ENCODE measurements at places on chromosomes 13 and 19.

- DNase-seq = no peak
Measured at GRCh38 chr13:52905701-52906100, 57.3 kb upstream of the PCDH8 start.

DNA sequence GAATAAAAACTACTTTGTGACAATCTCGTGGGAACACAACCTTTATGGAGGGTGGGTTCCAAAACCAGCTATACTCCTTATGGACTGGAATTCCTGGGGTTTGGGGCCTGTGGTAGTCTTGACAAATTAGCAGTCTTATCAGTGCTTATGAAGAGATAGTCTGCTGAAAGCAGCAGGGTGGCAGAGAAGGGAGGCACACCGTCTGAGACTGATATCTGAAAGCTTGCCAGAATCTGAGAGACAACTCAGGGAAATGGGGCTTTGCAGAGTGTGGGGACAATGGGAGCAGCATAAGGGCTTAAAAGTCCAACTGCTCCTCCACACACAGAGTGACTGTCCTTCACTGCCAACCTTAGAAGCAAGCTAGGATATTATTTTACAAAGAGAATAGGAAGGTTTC is 95.9 kb downstream of the UGGT2 start:
- DNase-seq = no peak

- peak; percentile 19 for DNase-seq
Measured at GRCh38 chr13:41492432-41493260, 35.3 kb downstream of the RGCC start.

GRCh38 chr19:54029301-54029700 is 34.4 kb downstream of the VSTM1 start:
- no peak for DNase-seq

- DNase-seq = no peak
Measured at GRCh38 chr13:111398715-111399299, 78.4 kb downstream of the TEX29 start.

GRCh38 chr19:41144403-41144802 is 30.2 kb downstream of the CYP2F1 start:
- peak; percentile 88 for DNase-seq

DNA sequence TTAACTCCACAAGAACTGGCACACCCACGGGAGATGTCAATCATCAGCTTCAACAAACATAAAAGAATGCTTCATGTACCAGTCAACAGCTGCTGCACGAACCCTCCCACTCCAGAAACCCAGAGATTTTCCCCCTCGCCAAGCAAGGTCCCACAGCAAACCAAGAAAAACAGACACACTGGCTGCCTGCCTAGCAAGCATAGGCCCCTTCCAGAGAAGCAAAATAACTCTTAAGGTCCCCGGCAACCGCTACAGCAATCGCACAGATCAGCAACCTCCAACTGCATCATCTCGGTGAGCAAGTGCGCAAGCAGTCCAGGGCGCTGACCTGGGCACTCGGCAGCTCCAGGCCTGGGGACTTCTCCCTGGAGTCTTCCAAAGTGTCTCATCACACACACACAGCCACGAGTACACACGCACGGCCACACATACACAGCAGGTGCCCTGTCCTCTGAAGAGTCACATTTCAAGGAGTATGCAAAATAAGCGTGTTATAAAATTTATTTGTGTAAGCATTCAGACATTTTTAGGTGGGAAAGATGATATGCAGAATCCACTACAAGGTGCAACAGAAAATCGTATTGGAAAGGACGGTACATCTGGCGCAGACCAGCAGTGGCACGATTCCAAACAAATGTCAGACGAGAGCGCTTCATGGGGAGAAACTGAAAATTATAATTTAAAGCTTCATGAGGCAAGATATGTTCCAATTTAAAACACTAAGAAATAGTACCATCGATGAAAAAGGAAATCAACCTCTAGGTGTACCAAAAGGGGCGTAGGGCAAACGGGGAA is 125.0 kb downstream of the STK24 start:
- no peak for DNase-seq

GRCh38 chr13:74288361-74288911 is 154.2 kb upstream of the KLF12 start:
- peak; percentile 19 for DNase-seq
